ENCODE measurements at places on chromosomes 6 and 20.

DNA sequence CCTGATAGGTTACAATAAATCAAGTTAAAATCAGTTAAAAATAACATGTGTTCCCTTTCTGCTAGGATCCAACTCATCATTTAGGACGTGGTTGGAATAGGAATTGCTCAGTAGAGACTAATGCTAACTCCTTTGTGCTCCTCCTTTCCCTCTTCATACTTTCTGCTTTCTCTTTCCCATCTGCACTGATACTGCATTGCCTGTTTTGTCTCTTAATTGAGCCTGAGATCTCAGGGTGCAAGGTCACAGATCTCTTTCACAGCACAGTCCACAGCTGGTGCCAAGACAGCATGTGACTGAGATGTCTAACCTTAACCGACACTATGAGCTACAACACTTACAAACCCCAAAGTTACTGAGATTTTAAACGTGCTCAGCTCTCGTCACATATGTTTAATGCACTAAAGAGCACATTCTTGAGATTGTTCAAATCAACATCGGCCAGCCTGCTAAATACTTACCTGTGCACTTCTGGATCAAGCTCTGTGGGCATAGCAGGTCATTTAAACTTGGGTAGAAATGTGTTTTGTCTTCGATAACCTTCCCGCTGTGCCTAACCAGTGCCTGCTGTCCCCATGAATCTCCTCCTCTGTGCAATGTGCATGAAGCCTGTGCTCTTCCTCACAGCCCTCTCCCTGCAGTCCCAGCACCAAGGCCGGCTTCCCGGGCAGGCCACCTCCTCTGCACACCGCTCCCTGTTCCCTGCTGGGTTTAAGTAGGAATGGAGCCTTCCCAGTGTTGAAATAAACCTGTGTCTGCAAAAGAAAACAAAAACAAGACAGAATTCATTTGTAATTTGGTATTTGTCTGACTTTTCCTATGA lies 39.6 kb upstream of the AFDN start:
- no peak for DNase-seq

DNA sequence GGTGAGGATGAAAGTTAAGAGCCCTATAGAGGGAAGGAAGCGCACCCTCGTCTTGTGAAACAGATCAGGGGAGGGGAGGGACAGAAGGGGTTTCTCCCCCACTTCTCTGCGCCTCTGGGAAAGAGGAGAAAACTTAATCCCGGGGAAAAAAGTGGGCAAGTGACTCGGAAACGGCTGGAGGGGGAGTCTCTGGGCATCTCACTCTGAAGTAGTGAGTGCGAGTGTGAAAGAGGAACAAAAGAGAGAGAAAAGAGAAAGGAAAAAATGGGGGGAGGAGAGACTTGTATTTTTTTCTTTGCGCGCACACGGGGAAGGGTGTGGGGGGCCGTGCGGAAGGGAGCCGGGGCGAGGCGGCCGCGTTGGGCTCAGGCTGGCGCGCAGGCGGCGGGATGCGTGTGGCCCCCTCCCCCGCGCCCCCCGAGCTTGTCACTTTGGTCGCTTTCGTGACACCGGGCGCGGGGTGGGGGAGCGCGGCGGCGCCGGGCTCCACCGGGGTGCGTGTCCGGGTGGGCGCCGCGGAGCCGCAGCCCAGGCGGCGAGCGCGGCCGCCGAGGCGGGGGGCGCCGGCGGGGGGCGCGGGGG lies 454 bp downstream of the L3MBTL3 start:
- DNase-seq, result no peak

GRCh38 chr6:80165143-80165542 lies 58.7 kb downstream of the BCKDHB start:
- no peak for DNase-seq

DNA sequence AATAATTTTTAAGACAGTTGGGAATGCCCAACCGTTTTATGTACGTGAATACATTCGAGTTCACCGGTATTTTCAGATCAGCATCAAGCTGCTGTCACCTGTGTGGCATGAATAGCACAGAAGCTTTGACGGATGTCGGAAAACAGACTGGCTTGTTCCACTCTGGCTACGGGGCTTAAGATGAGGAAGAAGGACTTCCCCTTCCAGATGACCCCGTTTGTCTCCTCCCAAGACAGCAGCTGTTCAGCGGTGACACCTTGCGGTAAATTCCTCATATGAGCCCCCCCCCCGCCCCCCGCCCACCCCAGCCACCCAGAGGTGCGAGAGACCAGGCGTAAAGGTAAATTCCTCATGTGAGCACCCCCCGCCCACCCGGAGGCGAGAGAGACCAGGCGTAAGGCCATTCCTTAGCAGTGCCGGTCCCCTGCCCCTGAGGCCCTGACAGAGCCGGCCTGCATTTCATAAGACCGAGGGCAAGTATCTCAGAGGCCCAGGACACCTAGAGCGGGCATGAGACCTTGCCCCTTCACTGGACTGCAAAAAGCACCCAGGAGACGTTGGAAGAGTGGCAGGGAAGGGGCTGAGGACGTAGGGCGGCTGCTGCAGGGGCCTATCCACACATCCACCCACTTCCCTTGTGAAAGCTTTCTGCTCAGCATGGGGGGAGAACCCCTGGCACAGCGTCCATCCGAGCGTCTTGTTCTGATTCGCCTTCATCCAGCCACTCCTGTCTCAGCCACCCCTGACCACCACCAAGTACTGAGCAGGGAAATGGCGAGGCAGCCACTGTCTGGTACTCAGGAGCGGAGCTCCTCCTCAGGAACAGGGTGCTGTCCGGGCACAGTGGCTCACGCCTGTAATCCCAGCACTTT lies 7.3 kb upstream of the PCMTD2 start:
- no peak for DNase-seq

- no peak for DNase-seq
These were observed 898.2 kb upstream of the MAP3K7 start for GRCh38 chr6:91485047-91485446.

- no peak for DNase-seq
These were observed 35.9 kb downstream of the HLA-DRA start for GRCh38 chr6:32475392-32476206.

DNA sequence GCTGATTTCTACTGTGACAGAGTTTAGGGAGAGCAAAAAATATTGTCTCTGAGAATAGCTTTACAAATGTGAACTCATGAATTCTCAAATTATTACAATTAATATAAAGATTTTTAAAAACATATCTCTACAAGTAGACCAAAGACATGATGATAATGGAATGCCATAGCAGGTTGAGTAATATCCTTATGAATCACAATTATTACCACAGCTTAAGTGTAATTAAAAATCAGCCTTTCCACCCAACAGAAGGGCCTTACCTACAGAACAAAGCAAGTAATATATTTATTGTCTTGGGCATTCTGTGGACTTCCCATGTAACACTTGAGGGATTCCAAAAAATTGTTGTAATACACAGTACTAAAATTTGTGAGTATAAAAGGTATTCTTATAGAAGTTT lies 1099.6 kb upstream of the GJE1 start:
- no peak for DNase-seq

- DNase-seq, result no peak
These were observed 16.2 kb downstream of the HMGN4 start for GRCh38 chr6:26554447-26554696.

GRCh38 chr6:99668036-99668705 lies 61.5 kb downstream of the PRDM13 start:
- DNase-seq, result no peak

- DNase-seq, result no peak
These were observed 132.6 kb downstream of the BANF2 start for GRCh38 chr20:17832236-17832915.

DNA sequence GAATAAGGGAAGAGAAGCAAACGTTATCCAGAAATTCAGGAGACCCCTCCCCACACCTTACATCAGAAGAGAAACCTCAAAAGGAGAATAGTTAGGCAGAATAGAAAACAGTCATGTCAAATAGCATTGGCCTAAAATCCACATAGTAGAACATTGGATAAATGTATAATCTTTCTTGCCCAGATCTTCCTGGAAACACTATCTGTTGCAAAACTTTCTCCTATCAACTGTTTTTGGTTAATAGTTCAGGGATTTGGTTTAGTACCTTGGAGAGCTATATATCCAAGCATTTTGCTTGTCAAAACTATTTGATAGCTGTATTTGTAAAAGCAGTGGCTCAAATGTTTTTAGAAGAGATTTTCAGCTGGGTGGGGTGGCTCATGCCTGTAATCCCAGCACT lies 74.3 kb upstream of the PHACTR2 start:
- DNase-seq, result no peak

- no peak for DNase-seq
These were observed 7.2 kb downstream of the HLA-G start for GRCh38 chr6:29834564-29835436.

- no peak for DNase-seq
These were observed 13.7 kb downstream of the NEDD9 start for GRCh38 chr6:11218538-11219399.

DNA sequence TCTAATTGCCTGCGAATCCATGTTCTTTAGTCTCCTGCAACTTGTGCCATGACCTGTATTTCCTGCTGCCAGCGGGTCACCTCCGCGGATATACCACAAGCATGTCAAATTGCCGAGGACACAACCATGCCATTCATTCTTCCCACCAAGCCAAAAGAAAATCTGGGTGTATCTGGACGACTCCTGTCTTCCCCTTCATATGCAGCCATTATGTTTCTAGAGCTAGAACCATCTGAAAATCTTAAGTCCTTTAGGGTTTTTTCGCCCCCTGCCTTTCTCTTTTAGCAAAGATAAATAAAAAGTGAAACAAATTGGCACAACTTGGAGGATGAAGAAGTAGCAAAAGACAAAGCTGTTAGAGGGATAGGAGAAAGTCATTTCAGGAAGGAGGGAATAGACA lies 242.6 kb downstream of the ARID1B start:
- no peak for DNase-seq

DNA sequence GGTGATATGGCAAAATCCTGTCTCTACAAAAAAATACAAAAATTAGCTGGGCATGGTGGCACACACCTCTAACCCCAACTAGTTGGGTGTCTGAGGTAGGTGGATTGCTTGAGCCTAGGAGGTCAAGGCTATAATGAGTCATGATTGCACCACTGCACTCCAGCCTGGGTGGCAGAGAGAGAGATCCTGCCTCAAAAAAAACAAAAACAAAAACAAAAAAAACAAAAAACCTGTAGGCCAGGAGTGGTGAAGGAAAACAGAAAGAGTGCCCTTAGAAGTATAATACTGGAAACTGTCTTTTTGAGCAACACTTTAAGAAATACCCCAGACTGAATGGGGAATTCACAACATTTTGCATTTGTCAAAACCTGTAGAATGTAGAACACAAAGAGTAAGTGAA lies 85.3 kb downstream of the JARID2 start:
- DNase-seq, result no peak

GRCh38 chr20:10524643-10525042 lies 89.5 kb downstream of the SLX4IP start:
- no peak for DNase-seq

DNA sequence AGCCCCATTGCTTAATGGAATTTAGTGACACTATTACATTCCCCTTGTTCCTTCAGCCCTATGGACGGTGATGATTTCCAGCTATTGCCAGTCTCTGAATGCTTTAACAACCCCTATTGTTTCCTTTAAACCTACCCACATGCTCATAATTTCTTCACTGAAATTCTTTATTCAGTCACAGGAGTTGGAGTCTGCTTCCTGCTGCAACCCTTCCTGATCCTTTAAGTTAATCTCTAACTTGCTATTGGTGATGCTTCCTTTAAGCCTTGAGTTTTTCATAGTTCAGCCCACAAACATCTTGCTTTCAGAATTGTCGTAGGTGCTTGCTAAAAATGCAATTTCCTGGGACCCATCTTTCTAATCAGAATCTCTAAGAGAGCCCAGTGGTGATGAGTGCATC lies 66.3 kb upstream of the TNFAIP3 start:
- no peak for DNase-seq

DNA sequence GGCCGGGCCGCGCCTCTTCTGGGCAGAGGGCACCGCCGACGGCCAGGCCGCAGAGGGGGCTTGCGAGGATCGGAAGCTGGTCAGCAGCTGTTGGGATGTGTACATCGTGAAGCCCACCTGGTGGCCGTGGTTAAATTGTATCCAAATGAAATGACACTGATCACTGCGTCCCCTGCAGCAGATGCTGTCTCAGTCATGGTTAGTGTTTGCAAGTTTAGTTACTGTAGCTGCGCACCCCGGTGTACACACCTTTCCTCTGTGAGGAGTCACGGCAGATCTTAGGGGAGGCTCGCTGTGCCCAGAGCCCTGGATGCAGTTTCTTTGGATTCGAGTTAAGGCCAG lies 653 bp downstream of the NAA20 start:
- no peak for DNase-seq

GRCh38 chr6:139977887-139978332 lies 603.5 kb upstream of the CITED2 start:
- DNase-seq, result no peak

DNA sequence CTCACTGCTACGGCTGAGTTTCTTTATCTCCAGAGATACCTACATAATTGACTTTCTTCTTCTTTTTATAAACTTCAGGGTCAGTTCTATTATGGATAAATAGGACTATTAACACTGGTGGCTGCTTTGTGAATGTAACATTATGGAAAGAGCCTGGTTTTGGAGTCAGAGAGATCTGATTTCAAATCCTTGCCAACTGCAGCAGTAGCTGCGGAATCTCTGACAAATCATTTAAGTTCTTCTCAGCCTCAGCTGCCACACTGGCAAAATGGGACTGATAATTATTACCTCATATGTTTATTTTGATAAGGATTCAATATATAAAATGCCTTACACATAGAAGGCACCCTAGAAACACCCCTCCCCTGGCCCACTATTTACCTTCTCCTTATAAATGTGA lies 160.5 kb downstream of the BACH2 start:
- no peak for DNase-seq

GRCh38 chr6:71375676-71376075 lies 87.1 kb downstream of the OGFRL1 start:
- DNase-seq, result no peak

DNA sequence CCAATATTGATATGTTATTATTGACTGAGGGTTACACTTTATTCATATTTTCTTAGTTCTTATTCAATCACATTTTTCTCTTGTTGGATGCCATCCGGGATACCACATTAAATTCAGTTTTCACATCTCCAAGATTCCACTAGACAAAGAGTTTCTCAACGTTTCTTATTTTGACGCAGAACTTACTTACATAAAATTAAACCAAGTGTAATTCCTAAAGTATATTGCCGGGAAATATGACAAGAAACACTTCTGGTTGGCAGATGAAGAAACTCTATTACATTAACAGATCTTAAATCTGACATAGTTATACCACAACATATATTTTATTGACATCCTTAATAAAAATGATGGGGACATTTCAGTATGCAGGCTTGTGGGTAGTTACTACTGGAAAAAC lies 47.3 kb upstream of the THBS2 start:
- DNase-seq, result no peak

GRCh38 chr6:160795721-160796120 lies 93.7 kb downstream of the PLG start:
- DNase-seq, result no peak

- DNase-seq, result no peak
These were observed 207.0 kb upstream of the SIM1 start for GRCh38 chr6:100671740-100672139.

- DNase-seq, result no peak
These were observed 328.2 kb downstream of the PHF3 start for GRCh38 chr6:63963769-63964315.

Measured in AG04450 (cell line).